ENCODE measurements at places on chromosomes 2 and 18.

DNA sequence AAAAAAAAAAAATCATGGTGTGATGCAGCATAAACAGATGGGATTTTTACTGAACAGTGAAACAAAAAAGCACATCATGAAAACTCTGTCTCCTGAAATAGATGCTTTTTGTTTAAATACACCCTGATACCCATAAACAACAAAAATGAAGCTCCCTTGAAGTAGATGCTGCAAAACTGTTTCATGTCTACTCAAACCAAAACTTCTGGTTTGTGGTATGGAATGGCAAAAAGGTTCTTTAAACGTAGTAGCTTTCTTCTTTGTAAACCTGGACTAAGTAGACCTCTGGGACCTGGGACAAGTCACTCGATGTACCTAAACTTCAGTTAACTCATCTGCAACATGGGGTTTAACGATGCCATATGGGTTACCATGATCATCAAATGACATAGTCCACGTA, 64.4 kb upstream of the RAPH1 start:
- DNase-seq: no peak

DNA sequence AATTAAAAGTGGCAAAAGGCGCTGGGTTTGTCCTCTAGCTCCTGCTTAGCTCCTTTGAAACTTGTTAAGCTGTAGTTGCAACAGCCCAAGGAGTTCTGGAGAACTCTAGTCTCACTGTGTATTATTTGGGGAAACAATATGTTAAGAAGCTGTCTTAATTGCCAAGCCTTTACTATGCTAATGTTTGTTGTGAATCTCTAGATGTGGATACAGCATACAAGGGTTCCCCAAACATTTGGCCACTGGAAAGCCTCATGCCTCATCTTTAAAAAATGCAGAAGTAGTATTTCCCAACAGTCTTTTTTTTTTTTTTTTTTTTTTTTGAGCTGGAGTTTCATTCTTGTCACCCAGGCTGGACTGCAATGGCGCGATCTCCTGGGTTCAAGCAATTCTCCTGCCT, 236.7 kb downstream of the PRKCE start:
- DNase-seq: no peak

DNA sequence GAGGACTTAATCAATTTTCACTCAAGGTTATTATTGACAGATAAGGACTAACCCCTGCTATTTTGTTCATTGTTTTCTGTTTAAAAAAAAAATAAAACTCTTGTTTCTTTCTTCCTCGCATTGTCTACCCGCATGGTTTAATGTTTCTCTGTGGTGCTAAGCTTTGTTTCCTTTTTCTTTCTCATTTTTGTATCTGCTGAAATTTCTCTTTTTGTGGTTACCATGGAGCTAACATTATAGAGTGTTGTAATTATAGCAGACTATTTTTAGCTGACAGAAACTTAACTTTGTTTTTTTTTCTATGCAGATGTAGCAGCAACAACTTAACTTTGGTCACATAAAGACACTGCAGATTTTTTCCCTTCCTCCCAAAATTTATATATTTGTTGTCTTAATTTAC, 43.1 kb upstream of the CHN1 start:
- DNase-seq: no peak

- no peak for DNase-seq
Measured at GRCh38 chr2:10132043-10132575, 9.6 kb downstream of the RRM2 start.

GRCh38 chr2:28345619-28346018, 47.0 kb upstream of the FOSL2 start:
- no peak for DNase-seq

- no peak for DNase-seq
Measured at GRCh38 chr2:46167924-46168323, 129.3 kb upstream of the EPAS1 start.

GRCh38 chr2:45586600-45586999, 24.5 kb downstream of the SRBD1 start:
- DNase-seq: no peak

GRCh38 chr2:27461118-27461517, 18.9 kb downstream of the KRTCAP3 start:
- no peak for DNase-seq

DNA sequence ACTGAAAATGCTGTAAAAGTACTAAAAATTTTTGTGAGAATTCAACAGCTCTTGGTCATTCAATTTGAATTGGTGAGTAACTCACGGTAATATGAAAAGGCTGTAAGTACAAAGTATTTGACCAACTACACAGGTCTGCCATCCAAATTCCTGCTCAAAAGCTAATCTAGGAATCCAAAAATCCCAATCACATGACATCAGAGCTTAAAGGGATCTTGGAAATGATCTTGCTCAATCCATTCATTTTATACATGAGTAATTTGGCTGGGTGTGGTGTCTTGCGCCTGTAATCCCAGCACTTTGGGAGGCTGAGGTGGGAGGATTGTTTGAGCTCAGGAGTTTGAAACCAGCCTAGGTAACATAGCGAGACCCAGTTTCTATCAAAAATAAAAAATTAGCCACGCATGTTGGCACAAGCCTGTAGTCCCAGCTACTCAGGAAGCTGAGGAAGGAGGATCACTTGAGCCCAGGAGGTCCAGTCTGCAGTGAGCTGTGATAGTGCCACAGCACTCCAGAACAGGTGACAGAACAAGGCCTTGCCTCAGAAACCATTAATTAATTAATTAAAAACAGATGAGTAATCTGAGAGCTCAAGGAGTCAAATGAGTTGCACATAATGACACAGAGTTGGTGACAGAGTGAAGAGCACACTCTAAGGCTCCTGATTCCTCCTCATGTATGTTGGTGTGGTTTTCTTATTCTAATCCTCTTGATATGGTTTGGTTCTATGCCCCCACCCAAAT, 19.8 kb downstream of the SPIRE1 start:
- no peak for DNase-seq

DNA sequence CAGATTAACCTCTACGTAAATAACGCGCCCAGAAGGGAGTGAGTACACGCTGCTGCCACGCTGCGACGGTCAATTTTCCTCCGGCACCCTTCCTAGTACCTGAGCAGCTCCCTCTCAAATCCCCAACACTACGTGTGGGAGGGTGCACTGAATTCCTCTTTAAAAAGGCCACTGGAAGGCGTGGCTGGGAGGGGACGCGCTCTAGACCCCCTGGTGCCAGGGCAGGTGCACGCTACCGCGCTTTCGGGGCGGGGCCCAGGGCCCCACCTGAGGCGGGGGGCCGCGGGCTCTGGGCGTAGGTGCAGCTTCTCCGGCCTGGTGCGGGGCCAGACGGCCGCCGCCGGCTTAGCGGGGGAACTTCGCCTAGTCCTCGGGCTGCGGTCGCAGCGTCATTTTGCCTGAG, 668 bp upstream of the ANKRD12 start:
- DNase-seq: no peak

- DNase-seq: no peak
Measured at GRCh38 chr2:149741646-149742045, 154.1 kb upstream of the MMADHC start.

GRCh38 chr2:105824446-105824845, 79.7 kb downstream of the NCK2 start:
- DNase-seq: no peak

GRCh38 chr2:131557558-131558321, 30.1 kb downstream of the CCDC74A start:
- DNase-seq: no peak

DNA sequence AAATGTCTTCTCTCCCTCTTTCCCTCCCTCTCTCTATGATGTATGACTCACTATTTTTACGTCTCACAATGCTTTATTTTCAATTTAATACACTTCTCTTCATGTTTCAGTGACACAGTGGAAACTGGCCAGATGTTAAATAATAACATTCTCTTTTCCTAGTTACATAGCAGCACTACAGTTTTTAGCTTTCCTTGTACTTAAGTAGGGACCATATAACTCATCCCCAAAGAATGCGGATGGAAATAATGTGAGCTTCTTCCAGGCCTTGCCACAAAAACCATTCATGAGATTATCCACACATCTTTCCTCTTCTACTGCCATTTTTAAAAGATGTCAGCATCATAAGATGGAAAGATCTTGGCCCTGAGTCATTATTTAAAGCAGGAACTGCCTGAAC, 789.4 kb downstream of the LRP1B start:
- DNase-seq: no peak

- DNase-seq: no peak
Measured at GRCh38 chr2:230879271-230879882, 14.6 kb downstream of the ITM2C start.

DNA sequence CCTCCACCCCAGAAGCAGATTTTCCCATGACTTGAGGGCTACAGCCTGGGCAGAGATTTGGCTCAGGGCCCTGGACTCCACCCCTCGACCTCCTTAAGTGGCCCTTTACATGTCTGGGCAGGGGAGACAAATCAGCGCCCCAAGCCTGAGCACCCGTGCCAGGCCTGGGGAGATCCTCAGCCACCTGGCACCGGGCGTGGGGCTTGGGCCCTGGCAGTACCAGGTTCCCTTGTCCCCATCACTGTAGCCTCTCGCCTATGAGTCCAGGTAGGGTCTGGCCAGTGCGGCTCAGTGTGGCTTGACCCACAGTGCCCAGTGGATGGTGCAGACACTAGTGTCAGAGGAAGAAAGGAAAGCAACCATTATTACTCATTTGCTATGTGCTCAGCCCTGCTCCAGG, 22.0 kb upstream of the DNMT3A start:
- no peak for DNase-seq

DNA sequence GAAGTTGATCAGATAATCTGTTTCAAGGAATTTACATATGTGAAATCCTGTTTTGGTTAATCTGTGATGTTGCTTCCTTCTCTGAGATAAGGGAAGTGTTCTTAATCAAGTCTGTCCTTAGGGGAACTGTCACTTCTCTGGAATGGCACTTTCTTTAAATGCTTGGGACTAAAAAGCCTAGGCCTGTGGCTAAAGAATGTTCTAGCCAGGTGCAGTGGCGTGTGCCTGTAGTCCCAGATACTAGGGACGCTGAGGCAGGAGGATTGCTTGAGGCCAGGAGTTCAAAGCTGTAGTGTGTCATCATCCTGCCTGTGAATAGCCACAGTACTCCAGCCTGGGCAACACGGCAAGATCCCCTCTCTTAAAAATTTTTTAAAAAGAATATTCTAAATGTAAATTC, 217.6 kb upstream of the SIX3 start:
- DNase-seq: no peak

DNA sequence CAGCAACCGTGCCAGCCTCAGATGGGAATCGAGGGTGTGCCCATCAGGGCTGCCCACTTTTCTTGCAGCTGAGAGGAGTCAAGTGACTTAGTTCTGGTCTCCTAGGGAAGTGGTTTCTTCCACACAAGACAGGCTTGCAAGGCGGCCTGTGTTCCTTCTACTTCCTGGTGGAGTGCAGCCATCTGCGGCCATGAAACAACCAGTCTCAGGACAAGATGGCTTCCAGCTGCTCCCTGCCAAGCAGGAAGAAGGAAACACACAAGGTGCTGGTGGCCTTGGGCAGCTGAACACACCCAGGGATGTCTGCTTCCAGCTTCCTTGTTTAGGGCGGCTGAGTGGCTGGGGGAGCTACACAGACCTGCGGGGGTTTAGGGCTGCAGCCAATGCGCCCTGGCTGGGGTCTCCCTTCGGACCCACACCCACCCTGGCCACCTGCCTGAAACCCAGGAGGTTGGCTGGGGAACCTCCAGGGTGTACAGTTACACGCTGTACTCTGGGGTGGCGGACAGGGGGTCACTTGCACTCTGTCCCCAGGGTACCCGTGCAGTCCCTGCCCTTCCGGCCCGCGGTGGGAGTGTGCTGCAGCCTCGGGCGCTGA, 34.7 kb downstream of the PTPN18 start:
- DNase-seq: no peak

DNA sequence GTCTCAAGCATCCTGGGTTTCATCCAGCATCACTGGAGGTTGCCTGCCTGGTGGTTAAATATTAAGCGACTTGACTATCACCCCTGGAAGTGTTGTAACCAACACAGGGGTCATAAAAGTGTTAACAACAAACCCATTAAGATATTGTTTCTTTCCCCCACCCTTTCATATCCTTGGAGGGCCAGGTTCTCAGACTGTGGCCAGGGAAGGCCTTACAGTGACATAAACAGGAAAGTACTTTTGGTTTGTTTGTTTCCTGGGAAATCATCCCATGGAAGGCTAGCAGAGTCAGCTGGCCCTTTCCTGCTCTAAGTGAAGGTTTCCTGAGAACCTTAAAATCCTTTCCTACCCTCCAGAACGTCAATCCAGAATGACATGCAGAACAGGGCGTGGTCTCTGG, 160.9 kb downstream of the CLIP4 start:
- no peak for DNase-seq

DNA sequence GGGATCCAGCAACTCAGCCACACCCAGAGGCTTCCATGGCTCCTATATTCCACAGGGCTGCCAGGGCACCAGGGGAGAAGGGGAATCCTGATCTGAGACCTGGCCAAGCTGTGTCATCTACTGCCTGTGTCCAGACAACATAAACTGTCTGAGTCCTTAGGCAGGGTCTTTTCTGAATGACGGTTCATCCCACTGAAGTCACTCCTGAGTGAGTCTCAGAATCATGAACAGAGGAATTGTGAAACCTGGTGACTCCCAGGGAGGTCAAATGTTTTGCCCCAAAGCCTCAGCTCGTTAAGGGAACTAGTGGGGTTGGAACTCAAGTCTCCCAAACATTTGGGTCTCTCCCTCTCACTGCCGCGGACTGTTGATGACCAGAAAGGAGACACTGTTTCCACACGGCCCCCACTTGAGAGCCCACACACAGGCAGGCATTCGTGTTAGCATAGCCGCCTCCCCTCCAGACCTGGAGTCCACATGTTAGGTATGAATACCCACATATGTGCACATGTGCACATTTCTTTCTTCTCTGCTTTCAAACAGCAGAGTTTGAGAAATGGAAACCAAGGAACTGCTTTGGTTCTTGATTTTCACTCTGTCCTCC, 125.0 kb upstream of the MSH6 start:
- DNase-seq: no peak

DNA sequence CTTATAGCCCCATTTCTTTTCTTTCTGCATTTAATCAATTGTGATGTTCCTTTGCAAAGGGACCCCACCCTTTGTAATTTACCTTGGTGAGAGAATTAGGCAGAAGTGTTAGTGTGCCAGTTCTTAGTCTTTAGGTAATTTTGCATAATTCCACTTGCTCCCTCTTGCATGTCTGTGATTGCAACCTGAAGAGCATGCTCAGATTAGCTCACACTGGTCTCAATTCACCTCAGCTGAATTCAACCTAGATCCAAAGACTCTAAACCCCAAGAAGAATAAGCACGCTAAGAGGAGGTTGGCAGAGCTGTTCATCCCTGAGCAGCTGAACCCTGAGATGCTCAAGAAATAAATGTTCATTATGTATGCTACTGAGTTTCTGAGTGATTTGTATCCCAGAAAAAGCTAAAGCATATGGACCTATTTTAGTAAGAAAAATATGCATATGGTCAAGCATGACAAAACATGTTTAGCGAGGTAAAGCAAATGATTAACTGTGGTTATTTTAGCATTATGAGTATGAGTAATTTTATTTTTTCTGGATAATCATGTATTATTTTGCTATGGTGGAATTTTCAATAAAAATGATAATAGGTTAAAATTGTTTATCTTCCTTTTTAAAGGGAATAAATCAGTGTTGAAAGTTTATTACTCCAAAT, 299.2 kb upstream of the ZSWIM2 start:
- no peak for DNase-seq

DNA sequence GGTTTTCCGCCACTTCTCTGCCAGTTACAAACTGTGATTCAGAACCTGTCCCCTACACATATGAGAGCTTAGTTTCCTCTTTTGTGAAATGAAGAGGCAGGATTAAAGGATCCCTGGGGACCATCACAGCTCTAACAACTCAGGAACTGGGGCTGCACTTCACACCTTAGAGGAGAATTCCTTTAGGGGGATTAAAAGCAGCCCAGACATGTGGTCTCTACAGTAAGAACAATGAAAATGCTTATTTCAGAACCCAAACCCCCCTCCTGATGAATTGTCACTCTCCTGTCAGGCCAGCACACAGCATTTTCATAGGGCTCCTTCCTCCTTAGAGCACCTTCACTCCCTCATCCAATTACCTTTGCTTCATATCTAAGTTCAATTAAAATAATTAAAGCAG, 101.5 kb upstream of the NEDD4L start:
- no peak for DNase-seq

Data from left renal cortex interstitium (tissue), 4 donors.